Cerebellum (tissue), 4 donors: ENCODE measurements at places on chromosomes 7 and 10.

- no peak for DNase-seq
These were observed 40.7 kb upstream of the FMC1 start for GRCh38 chr7:139300390-139300789.

- DNase-seq = no peak
These were observed 119.1 kb upstream of the JCAD start for GRCh38 chr10:30178356-30178964.

GRCh38 chr7:139913021-139913844 is 84.2 kb downstream of the TBXAS1 start:
- no peak for DNase-seq

DNA sequence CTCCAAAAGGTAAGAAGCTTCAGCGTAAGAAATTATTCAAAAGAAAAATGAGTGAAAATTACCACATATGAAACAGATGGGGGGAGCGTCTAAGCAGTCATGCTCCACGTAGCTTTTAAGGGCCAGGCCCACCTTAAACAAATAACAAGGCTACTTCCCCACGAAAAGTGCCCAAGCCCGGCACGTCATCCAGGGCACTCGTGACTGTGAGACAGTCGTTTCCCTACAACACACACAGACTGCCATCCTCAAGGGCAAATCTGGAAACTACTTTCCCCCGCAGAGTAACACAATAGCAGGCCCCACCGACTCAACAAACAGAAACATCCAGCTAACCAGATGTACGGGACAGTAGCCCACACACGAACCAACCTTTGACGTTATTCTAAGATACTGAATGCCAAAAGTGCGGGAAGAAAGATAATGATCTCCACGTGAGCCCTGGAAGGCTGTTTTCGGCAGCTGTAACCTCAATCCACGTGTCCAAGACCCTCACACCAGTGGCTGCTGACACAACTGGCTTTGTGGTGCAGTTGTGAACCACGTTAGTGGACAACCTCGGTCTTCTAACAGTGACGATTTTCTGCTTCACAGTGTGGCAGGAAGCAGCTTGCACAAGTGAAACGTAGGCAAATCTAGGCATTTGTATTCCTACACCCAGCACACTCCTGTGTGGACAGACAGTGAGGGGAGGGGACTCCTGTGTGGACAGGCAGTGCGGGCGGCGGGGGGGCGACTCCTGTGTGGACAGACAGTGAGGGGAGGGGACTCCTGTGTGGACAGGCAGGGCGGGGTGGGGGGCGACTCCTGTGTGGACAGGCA is 251.7 kb downstream of the ZMYND11 start:
- no peak for DNase-seq

- no peak for DNase-seq
These were observed 1.3 kb downstream of the LIMK1 start for GRCh38 chr7:74084722-74085578.

DNA sequence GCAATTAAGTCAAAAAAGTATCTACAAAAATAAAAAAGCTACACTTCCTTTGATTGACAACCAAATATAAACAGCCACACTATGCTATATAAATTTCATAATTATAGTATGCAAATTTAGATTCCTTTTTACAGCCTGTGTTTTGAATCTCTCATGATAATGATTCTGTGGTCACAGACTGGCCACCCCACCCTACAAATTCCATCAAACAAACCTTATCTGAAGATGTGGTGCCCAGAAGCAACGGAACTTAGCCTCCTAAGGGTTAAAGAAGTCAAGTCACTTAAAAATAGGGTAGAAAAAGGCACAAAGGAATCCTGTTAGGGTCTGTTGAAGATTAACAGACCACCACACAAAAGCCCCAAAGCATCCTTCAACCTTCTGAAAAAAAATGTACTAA is 351.8 kb downstream of the INHBA start:
- DNase-seq = no peak

- DNase-seq = no peak
These were observed 1200.5 kb downstream of the SORCS1 start for GRCh38 chr10:105964009-105964408.

DNA sequence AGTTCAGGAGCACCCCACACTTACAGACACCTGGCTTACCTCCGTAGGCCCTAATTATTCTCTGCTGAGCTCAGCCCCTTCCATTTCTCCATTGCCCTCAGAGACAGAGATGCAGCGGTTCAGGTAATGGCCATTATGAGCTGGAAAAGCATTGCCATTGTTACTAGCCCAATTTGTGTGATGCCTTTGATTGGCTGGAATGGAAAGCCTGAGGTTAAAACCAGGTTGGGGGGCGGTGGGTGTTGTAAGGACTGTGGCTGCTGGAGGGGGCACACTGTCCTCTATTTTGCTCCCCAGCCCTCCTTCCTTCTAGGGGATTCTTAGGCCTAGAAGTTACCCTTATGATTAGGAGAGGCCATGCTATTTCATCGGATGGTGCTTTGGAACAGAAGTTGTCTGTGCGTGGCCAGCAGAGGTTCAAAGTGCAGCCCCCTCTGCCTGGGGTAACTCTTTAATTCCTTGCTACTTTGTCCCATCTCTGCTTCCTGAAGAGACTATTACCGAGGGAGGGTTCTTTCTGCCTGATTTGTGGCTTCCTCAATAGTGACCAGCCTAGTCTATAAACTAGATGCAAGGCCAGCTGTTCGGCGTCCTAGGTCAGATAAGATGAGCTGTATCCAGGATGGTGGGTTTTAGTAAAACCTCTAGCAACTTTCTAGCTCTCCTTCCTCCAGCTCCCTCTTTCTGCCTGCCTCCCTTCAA is 14.2 kb upstream of the ACSL5 start:
- DNase-seq = no peak

GRCh38 chr10:68087685-68088401 is 12.8 kb upstream of the HERC4 start:
- DNase-seq = no peak

GRCh38 chr10:99888622-99889021 is 106.2 kb downstream of the ABCC2 start:
- no peak for DNase-seq

DNA sequence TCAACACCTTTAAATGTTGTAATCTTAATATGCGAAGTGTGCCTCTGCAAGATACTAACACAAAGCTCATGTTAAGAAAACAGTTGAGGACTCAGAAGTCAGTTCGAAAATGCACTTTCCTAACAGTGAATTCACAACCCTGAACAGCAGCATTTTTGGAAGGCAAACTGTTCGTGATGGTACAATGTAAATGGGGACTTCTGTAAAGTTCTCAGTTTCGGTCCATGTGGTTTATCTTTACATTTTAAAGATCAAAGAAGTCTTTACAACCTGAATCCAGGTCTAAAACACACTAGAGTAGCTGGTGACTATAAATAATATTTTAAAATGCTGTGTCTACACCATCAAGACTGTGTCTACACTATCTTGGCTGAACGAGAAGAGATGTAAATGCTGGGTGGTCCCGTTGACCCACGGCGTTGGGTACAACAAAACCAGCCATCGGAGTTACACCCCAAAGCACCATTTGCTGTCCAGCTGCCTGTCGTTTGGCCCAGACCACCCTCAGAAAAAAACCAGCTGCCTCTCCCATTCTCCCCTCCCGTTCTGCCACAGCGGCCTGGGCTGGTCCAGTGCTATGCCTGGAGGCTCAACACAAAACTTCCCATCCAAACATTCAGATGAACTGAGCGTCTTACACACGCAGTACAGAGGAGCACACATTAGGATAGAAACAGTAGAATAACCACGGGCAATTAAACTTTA is 42.9 kb downstream of the MKI67 start:
- no peak for DNase-seq

- no peak for DNase-seq
These were observed 3.2 kb upstream of the NCOA4 start for GRCh38 chr10:46033602-46034011.

DNA sequence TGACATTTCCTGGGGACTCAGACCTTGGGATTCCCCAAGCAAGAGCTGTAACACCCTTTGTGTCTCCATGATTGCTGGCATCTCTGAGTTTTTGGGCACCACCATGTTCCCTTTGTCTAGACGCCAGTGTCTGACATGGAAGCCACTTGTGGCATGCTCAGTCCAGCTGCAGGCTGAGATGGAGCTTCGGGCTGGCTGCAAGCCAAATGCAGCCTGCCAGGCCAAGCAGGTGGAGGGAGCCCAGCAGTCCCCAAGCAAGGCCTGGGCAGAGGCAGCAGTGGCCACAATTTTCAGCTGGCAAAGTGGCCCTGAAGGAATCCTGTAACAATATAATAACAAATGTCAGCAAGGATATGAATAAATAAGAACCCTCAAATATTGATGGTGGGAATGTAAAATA is 86.2 kb upstream of the ABCB5 start:
- no peak for DNase-seq

DNA sequence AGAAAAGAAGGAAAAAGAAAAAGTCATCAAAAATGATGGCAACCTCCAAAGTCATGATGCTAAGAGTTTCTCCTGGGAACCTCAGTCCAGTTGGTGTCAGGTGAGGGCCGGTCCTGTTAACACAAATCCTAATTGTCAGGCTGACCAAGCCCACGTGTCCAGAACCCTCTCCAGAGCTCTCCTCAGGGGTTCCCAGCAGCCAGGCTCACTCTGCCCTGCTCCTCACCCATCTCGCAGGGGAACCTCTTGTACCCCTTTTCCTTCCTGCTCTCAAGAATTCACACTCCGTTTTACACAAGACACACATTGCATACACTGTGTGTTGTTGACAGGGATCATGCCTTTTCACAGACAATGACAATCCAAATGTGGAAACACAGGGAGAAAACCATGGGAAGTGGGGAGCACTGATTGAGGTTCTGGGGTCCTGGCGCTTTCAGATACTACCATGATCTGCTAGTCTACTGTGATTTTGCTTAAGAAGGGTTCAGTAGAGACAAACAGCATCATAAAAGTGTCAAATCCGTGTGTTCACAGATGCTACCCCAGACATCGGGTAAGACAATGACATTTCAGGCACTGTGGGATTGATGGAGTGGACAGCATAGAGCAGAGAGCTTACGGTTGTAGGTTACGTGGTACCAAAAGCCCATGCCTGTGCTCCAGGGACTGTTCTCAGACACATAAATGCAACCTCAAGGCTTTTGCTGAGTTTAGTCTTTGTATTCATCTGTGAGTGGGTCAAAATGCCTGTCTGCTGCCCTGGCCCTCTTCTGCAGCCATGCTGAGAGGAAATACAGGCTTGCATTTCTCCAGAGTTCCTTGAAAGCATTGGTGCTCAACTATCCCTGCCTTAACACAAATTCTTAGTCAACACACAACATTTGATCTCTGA is 16.0 kb downstream of the IL2RA start:
- DNase-seq = no peak

DNA sequence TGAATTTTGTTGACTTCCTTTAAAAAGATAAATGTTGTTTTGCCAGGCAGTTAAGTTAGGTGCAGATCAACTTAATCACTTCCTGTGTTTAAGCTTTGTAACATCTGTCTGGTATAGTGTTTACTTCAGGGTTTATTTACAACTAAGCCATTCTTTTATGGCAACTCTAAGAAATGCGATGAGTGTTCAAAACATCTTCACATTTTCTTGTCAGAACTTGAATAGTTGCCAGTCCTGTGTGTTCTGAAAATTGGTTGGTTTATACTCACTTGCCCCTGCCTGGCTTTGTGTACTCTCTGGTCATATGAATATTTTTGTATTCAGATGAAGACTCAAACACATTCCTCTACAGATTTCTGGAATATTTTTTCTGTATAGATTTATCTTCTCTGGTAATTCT is 327.2 kb downstream of the MDFIC start:
- no peak for DNase-seq

GRCh38 chr10:86058964-86059363 is 307.6 kb downstream of the GRID1 start:
- no peak for DNase-seq

- DNase-seq = no peak
These were observed 236.2 kb downstream of the ELFN1 start for GRCh38 chr7:1906087-1906830.
